ENCODE measurements at places on chromosomes 13 and 19. TPM values are rescaled to one million over a fixed set of nuclear protein-coding genes. Genes with fewer than 3 reads are reported as not detected.

Gene ADAMTS10
- total RNA-seq = 27.1 TPM

Gene LIPE
- total RNA-seq = 8.5 TPM

Gene RASIP1
- total RNA-seq = 0.92 TPM

Gene PSG1
- not detected for total RNA-seq

Gene TLE6
- total RNA-seq = not detected

Gene CDX2
- total RNA-seq = not detected

Gene LRRC4B
- total RNA-seq = 24.3 TPM

Gene ZNF575
- total RNA-seq = 0.93 TPM

Gene IGFL4
- total RNA-seq = 0.25 TPM

Gene IGFL2
- total RNA-seq = 0.28 TPM

- ATAC-seq = peak; percentile 36
Observed at GRCh38 chr13:79393564-79394249, 12.3 kb downstream of the RBM26 start.

- no peak for ATAC-seq
Observed at GRCh38 chr13:113653264-113654174, 4.5 kb downstream of the ATP4B start.

DNA sequence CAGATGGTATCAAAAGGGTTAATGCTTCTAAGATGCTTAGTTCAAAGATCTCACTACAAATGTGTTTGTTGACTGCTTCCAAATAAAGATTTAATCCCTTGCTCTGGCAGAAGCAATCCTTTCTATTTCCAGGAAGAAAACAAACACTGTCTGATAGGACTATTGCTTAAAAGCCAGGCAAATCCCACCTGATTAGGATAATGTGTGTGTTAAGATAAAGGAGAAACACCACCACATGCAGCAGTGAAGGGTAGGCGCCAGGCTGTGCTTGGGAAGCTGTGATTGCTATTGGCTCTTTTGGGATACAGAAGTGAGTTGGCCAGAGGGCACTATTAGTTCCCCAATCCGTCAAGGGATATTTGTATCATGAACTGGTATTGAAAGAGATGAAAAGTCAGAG, 62.8 kb upstream of the LRCH1 start:
- no peak for ATAC-seq

DNA sequence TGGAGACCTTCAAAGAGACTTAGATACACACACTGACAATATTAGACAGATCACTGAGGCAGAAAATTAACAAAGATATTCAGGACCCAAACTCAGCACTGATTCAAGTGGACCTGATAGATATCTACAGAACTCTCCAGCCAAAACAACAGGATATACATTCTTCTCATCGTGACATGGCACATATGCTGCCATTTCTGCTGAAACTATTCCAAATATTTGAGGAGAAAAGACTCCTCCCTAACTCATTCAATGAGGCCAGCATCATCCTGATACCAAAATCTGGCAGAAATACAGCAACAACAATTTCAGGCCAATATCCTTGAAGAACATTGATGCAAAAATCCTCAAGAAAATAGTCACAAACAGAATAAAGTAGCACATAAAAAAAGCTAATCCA, 53.3 kb downstream of the TRPC4 start:
- no peak for ATAC-seq

DNA sequence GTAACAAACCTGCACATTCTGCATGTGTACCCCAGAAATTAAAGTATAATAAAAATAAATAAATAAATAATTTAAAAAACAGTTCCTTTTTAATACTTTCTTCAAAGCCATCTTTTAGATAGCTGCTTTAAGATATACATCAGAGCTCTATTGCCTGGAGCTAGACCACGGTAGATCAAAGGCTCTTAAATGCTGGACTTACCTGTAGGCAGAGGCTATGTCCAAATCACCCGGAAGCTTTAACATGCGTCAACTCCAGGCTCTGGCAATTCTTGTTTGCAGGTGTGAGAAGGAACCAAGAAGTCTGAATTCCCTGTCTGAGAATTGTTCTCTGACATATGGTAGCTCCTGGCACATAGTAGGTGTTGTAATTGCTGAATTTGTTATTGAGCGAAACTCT, 1.6 kb upstream of the METTL21C start:
- ATAC-seq = no peak

DNA sequence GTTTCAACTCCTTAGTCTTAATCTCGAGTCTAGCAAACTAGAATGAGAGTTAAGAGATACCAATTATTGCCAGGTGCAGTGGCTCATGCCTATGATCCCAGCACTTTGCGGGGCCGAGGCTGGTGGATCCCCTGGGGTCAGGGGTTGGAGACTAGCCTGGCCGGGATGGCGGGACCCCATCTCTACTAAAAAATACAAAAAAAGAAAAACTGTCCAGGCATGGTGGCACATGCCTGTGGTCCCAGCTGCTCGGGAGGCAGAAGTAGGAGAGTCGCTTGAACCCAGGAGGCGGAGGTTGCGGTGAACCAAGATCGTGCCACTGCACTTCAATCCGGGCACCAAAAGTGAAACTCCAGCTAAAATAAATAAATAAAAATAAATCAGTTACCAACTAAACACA, 1119.5 kb upstream of the ATXN8OS start:
- ATAC-seq = no peak

DNA sequence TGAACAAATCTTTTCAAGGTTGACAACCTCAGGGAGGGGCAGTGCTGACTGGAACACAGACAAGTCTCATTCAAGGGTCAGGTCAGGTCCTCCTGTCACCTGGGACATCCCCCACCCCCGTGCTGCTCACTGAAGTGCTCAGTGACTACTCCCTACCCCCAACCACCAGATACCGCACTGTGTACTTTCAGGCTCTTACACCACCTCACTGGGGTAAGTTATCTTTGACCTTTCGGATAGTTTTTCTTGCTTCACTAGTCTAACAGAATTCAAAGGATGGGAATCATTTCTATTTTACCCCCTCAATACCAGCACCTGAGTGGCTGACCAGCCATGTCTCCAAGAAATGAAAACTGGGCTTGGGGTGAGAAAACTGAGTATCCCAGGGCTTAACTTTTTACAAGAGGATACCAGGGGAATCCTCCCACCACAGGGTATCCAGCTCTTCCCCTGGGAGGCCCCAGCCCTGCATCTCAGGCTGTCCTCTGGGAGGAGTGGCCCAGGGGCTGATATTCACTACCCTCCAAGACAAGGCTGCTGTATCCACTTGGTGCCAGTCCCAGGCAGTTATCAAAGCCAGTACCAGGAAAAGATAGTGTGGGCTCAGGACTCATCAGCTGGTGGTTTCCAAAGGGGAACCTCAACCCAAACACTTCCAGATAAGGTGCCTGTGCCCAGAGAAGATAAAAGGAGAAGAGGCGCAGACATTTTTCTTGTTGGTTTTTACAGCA, 2.1 kb downstream of the ZNF563 start:
- ATAC-seq = no peak

DNA sequence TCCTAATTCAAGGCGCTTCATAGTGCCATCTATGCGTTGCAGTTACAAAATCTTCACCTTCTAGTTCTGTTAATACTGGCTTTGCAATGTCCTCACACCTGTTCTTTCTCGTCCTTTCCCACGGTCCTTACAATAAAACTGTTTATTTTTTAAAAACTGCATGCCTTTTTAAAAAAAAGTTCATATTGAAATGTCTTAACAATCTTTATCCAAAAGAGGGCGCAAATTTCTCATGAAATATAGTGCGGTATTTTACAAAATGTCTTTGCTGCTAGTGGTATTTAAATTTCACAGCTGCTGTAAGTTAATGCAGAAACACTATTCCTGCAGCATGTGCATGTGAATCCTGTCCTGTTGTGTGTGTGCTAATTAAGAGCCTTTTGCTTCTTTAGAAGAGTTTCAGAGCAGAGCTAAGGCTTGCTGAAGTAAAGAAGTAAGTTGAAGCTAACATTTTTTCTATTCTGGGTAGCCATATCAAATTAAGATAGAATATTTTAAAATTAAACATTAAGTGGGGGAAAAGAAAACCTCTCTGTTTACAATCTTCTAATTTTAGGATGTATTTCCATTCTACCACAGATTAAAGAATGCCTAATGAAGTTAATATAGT, 15.8 kb upstream of the CLDN10 start:
- ATAC-seq = no peak

DNA sequence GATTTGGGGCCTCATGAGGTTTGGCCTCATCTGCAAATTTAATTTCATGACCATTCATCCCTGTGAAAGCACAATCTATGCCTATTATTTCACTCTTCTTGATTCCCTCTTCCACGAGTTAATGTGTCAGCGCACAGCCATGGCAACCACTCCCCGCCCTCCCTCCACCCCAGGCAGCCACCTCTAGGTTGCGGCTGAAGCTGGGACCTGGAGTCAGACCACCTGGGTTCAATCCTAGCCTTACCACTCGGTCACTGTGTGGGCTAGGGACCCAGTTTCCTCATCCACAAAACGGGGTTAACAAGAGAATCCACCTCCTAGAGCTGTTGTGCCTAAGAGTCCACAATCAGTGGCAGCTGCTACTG, 9.8 kb downstream of the CHST8 start:
- ATAC-seq = peak; percentile 64

DNA sequence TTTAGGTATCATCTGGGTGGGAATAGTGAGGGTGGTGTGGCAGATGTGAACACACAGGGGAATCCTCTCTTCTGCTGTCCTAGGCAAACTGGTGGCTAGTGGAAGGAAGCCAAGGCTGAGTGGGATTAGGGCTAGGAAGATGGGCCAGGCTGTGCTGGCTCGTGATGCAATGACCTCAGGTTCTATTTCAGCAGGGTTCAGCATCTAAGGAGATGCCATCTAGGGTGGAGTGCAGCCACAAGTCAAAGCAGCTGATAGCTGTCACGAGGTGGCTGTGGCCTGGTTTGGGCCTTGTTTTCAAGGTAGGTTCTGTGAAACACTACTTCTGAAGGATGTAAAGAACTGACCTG, 21.6 kb downstream of the ARL11 start:
- ATAC-seq = no peak

DNA sequence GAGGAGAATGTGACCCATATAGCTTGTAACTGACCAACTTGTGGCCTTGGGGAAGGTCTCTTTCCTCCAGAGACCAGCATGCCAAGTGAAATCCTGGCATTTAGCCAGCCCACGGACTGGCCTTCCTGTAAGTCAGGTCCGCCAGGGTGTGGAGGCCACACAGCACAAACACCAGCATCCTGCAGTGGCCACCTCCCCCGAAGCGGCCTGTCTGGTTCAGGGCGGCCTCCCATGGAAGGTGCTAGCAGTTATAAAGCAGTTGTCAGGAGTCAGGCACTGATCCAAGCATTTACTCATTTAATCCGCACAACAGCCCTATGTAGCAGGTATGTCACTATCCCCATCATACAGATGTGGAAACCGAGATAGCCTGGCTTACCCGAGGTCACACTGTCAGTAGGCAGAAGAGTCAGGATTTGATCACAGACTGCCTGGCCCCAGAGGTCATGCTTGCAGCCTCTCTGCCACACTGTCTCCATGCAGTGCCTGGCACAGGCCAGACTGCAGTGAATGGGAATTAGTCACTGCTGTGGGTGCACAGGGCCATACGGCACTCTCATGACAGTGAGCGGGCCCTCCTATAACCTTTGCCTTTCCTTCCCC, 36.7 kb downstream of the CAPN12 start:
- peak; percentile 10 for ATAC-seq

GRCh38 chr13:91482427-91482826, 84.0 kb downstream of the GPC5 start:
- ATAC-seq = no peak

DNA sequence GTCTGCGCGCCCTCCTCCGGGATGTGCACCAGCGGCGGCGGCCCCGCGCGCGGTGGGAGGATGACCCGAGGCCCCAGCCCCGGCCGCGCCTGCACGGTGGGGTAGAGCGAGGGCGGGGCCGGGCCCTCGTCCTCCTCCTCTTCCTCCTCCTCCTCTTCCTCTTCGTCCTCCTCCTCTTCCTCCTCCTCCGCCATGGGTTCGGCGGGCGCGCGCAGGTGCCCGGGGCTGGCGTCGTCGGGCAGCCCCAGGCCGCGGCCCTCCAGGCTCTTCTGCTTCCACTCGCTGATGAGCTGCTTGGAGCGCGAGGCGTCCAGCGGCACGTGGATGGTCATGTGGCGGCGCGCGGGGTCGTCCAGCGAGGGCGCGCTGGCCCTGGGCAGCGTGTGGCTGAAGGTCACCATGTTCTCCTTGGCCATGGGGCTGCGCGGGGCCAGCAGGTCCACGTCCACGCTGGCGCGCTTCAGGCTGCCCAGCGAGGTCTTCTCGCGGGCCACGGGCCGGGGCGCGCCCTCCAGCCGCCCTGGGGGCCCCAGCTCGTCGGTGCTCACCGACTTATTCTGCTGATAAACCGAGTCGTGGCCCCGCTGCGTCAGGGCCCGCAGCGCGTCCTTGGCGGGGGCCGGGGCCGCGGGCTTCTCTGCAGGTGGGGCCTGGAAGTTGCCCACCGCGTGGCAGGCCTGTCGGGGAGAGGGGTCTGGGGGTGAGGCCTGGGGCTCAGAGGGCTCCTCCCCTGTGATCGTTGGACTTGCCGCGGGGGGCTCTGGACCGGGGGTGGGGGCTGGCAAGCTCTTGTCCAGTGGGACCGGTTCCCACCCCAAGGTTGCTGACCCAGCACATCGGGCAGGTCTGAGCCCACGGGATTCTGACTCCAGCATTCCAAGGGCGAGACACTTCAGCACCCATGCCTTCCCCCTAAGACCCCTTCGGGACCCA, 8.3 kb downstream of the PLPPR3 start:
- ATAC-seq = peak; percentile 4

GRCh38 chr19:55080121-55080967, 4.7 kb downstream of the EPS8L1 start:
- peak; percentile 55 for ATAC-seq

- ATAC-seq = peak; percentile 85
Observed at GRCh38 chr13:31769575-31769974, 30.2 kb downstream of the RXFP2 start.

DNA sequence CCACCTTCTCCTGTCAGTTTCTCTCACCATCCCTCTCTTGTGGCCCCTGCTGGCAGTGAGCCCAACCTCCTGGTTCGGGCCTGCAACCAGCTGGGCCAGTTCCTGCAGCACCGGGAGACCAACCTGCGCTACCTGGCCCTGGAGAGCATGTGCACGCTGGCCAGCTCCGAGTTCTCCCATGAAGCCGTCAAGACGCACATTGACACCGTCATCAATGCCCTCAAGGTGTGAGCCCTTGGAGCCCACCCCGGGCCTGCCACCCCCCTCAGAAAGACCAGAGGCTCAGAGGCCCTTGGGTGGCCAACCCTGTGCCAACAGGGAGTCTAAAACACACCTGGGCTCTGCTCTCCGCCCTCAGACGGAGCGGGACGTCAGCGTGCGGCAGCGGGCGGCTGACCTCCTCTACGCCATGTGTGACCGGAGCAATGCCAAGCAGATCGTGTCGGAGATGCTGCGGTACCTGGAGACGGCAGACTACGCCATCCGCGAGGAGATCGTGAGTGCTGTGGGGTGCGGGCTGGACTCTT, 13.8 kb downstream of the FUZ start:
- ATAC-seq = no peak

DNA sequence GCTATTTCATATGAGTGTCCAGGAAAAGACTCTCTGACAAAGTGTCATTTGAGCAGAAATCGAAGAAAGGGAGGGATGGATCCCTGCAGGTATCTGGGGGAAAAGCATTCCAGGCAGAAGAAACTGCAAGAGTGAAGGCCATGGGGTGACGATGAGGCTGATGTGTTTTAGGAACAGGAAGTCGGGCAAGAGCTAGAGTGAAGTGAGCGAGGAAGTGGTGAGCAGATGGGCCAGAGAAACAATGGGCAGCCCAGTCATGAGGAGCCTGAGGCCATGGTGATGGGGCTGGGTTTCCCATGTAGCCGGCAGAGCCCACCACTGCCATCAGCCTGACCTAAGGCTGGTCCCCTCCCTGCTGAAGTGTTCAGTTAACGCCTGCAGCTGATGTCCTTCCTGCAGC, 150.2 kb downstream of the TNFSF13B start:
- ATAC-seq = no peak

GRCh38 chr13:85616275-85616674, 182.9 kb downstream of the SLITRK6 start:
- ATAC-seq = no peak

GRCh38 chr19:18292810-18293641, 11.6 kb upstream of the JUND start:
- ATAC-seq = peak; percentile 26
